ENCODE measurements at places on chromosomes 5 and 9.
A peak's percentile ranks its signal among the peaks of the same experiment; 100 is the strongest.

DNA sequence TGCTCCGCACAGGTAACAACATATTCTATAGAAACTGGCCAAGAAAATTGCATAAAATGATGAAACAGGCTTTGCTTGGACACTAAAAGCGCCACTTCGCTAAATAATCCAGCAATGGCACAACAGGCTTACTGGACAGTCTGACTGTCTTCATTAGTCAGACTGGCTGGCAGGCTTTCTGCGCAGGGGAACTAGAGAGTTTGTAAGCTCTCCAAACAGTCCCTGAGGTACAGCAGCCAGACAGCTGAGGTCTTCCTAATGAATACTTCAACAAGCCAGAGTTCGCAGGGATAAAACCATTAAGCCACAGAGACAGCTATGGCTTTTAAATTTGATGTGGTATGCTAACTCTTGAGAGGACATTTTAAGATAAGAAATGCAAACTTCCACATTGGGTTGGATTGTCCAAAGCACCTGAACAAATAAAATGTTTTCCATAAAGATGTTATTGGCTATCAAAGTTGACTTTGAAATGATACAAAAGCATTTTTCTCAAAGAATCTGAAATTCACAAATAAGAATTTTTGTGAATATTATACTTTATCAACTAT is 20.7 kb downstream of the PLK2 start:
- no peak for DNase-seq

DNA sequence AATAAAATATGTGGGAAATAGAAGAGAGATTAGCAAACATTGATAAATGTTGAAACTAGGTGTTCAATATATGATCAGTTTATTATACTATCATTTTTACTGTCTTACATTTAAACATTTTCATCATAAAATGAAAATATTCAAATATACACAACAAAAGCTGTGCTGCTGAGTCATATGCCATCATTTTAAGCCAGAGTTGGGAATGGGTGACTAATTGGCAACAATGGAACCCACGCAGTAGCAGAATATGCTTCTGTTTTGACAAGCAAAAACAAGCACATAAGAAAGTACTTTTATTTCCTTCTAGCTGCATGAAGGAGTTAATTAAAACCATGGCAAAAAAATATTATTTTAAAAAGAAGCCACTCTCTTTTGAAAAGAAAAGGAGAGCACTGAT is 340.0 kb upstream of the EDIL3 start:
- no peak for DNase-seq

DNA sequence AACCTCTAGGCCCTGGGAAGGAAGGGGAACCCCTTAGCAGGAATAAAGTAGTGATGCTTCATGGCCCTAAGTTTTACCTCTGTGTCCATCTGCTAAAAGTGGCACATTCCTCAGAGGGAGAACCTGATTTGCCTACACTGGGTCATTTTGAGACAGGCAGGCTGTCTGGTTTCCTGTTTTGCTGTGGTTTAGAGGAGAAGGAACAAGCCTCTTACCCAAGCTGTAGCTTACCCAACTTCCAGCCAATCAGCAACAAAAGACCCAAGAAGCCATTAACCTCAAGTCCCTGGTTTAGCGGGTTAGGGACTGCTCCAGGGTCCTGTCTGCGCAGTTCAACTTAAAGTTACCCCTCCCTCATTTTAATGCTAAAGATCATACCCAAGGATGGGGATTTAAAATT is 411.0 kb downstream of the MAT2B start:
- DNase-seq = no peak

DNA sequence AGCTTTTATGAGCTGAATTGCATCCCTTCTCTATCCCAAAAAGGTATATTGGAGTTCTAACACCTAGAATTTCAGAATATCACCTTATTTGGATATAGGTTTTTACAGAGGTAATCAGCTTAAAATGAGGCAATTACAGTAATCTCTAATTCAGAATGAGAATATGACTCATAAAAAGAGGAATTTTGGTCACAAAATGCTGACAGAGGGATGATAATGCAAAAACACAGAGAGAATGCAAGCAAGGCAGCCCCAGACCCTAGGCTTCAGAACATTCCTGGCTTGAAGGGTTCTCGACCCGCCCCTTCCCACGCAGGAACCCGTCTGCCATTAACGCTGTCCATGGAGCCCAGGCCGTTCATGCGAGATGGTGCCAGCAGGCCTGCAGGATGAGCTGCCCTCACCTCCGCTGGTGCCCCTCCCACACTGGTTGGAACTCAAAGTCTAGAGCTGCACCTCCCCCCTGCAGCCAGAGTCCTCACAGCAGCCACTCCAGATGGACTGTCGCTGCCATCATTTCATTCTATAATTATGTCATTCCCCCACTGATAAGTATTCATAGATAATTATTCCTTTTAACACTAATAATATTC is 1173.4 kb upstream of the ACO1 start:
- no peak for DNase-seq

- no peak for DNase-seq
Measured at GRCh38 chr9:134213508-134213850, 49.1 kb upstream of the RNU6ATAC start.

GRCh38 chr9:2178034-2178734 is 163.0 kb downstream of the SMARCA2 start:
- no peak for DNase-seq

DNA sequence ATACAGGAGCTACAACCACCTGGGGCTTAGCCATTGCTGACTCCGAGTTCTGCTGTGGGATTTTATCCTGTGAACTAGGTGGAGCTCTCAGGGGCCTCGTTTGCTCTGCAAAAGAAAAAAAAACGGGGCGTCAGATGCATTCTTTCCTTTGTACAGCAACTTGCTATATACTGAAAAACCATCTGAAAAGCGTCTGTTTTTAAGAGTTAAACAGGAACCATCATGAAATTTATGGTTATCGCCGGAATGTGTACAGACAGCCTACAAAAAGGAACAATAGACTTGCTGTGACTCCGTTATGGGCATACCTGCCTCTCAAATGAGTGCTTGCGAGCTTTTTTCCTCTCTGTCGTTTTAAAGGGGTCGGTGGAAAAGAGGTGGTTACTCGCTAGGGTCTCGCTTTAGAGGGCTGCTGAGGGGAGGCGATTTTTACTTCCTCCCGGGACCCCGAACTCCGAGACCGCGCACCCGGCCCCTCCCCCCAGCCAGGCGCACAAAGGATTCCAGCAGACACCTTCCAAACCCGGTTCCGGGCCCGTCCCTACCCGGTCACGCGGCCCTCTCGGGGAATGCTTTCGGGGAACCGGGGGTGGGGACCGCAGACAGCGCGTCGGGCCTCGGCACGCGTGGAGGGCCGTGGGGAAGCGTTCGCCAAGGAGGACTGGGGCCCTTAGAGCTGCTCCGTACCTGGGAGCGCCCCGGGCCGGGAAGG is 826 bp downstream of the PAIP1 start:
- DNase-seq = peak; percentile 49

GRCh38 chr5:83157163-83157562 is 79.8 kb downstream of the XRCC4 start:
- no peak for DNase-seq

DNA sequence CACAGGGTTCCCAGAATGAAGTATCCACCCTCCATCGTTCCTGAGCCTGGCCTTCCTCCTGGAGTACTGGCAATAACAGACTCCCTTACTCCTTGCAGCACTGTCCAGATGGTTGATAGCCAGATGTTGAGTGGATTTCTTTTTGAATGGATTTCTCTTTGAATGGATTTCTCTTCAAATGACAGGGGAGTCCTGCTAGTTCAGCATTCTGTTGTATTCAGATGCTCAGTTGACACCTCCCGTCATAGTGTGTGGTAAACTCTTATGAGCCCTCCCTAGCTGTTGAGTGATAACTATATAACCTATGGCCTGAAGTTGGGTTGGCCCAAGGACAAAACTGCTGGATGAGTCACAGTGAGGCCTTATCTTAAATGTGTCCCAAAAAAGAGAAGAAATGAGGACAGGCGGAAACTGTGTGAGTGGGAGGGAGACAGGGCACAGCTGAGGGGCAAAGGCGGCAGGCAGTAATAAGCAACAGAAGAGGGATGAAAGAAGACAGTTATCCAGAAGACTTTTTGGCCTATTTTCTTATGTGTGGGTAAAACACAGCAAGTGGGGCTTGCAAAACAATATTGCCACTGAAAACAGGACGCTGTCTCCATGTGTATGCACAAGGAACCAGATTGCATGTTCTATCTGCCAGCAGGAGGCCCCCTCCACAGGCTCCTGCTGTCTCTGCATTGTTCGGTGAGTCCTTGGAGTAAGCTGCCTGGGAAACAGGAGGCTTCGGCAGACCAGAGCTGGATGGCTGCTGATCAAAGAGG is 209.5 kb upstream of the S1PR3 start:
- DNase-seq = no peak

DNA sequence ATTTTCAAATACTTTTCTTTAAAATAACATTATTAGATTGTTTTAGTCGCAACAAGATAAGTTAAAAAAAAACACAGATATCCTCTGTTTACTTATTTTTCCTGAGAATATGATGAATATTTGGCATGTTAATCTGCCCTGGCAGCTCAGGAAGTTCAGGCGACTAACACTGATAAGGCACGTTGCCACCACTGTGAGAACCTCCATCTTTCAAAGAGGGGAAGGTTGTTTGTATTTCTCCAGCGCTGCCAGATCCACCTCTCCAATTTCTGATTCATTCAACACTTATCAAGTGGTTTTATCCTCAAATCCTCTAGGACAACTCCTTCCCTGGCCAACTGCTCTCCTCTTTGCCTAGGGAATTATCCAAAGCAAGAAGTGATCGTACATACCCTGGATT is 21.8 kb downstream of the CTNNAL1 start:
- DNase-seq = no peak

DNA sequence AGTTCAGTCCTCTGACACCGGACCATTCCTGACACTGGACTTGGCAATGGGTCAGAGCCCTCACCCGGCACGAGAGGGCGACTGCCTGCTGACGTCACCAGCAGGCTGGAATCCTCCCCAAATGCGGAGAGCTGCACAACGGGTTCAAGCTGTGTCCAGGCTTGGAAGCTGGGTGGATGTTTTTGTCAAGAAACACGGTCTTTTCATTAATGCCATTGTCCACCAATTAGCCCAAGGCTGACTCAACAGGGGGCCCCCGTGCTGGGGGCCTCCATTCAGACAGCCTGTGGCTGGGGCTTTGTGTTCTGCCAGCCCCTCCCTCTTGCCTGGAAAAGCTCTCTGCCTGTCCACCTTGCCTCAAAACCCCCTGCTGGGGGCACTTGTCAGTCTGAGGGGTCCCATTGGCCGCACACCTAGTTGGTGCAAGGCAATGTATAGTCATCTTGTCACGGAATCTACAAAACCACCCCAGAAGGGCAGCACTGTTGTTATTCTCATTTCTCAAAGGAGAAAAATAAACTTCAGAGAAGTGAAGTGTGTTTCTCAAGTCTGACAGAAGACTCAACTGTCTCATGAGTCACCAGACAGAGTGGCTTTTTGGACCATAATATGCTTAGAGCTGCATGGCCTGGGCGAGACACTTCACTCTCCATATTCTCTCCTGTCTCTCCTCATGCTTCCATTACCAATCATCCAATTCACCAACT is 24.6 kb downstream of the NDUFA8 start:
- DNase-seq = no peak

DNA sequence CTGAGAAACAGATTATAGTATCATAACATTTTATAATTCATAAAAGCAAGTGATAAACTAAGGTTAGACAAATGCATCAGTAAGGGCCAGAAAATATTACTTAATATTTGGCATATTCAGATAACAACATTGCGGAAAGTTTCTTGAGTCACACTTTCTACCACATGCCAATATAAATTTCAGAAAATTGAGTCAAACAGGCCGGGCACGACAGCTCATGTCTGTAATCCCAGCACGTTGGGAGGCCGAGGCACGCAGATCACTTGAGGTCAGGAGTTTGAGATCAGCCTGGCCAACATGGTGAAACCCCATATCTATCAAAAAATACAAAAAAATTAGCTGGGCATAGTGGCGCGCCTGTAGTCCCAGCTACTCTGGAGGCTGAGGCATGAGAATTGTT is 47.1 kb downstream of the SLC38A9 start:
- no peak for DNase-seq

- DNase-seq = no peak
Measured at GRCh38 chr5:5370059-5370774, 52.3 kb upstream of the ICE1 start.

DNA sequence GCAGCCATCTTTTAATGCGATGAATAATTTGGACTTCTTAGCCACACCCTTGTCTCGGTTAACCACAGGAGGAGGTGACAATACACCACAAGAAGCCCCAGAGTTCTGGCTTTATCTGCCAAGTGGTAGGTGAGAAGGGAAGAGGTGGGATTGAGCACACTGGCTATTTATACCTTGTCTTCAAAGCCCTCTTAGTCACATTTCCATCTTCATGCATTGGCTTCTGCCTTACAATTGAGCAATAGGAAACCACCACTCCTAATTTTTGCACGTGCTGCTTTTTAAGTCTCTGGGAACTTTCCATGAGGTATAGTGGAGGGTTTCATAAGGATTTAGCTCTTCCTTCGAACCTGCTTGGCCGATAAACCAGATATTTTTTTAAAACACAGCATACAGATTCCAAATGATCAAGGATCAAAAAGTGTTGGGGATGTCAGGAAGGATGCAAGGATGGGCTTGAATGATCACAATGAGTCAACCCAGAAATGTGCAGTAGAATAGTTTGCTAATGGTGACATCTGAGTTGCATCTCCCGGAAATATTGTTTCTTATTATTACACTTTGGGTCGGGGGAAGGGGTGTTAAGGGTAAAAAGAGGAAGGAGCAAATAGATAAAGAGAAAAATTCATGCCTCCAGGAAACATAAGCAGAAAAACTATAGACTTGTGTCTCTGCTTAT is 25.5 kb downstream of the PLAC8L1 start:
- DNase-seq = no peak

DNA sequence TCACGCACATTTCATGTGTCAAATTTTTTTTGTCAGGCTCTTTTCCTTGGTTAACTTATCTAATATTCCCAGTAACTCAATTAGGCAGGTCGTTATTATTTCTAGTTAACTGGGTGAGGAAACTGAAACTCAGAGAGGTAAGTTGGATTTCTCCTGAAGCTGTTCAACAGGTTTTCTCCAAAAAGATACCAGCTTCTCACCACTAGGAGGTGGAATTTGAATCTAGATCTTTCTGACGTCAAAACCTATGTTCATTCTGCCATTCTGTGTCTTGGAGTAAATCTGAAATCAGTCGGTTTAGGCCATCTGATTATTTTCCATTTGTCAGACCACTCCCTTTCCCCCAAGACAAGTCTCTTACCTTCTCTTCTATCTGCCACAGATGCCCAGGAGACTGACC is 572.9 kb downstream of the ACTL7B start:
- DNase-seq = no peak

GRCh38 chr9:22044583-22044982 is 35.5 kb upstream of the CDKN2B start:
- DNase-seq = no peak

DNA sequence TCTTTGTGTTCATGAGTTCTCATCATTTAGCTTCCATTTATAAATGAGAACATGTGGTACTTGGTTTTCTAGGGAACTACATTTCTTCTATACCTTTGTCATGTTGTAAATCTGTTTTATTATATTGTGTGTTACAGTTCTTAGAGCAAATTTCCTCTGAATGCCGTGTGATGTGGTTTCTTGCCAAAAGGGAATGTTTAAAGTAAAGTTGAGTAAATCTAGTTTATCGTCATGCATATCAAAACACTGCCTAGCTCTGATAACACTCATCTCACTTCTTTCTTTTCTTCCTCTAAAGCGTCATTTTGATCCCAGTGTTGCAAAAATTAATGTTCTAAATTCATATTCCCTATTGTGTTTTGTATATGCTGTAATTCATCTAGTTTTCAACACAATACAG is 295.4 kb upstream of the HAPLN1 start:
- DNase-seq = no peak

GRCh38 chr5:34580983-34581382 is 75.1 kb upstream of the RAI14 start:
- no peak for DNase-seq

GRCh38 chr5:133977858-133978257 is 9.4 kb upstream of the C5orf15 start:
- DNase-seq = no peak

Data from NCI-H2171 (cell line).